ENCODE measurements at places on chromosomes 2 and 18. TPM values are rescaled to one million over a fixed set of nuclear protein-coding genes. Genes with fewer than 3 reads are reported as not detected.

The SOX11 gene
- not detected for total RNA-seq

The UGT1A10 gene
- not detected for total RNA-seq

The MYOM1 gene
- total RNA-seq = 1.3 TPM

The PPP4R3B gene
- 73.4 TPM for total RNA-seq

The SERPINB5 gene
- 25.5 TPM for total RNA-seq

Measured in PC-9 (cell line).